ENCODE measurements at places on chromosomes 11 and 22.
A peak's percentile ranks its signal among the peaks of the same experiment; 100 is the strongest.

- DNase-seq = no peak
These were observed 6.2 kb upstream of the CUL5 start for GRCh38 chr11:108002476-108002875.

DNA sequence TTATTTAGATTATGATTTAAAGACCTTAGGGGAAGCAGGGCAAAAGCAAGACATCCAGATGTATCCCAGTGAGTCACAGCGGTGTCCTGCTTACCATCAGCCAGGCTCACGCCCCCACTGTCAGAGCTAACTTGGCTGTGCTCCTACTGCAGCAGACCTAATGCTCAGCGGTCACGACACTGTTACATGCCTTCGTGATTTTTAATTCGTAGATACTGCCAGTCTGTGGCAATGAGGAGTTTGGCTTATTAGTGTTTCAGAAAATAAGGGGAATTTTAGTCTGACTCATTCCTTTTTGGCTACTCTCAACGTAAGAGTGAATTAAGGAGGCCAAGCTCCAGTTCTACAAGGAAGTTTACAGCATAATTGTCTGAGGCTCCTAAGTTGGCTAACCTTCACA, 22.7 kb downstream of the EFCAB6 start:
- no peak for DNase-seq

DNA sequence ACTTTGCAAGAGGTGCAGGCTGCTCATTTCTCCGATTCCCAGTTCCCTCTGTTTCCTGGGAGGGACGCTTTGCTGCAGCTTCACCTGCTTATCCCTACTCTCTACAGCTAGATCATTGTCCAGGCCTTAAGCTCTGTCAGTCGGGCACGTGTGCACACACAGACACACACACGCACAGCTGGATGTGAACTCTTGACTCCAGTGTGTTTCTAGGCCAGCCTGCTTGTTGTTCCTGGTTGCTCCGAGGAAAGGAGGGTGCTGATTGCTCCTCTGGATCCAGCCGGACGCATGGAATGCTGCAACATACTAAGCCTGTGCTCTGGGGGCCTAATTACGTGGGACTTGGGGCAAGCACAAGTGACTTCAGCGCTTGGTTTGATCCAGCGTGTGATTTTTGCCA, 19.7 kb downstream of the ZNRF3 start:
- peak; percentile 59 for DNase-seq

- DNase-seq = no peak
These were observed 118.0 kb upstream of the IGLL5 start for GRCh38 chr22:22769434-22770279.
